ENCODE measurements at places on chromosomes 5 and 9. TPM values are rescaled to one million over a fixed set of nuclear protein-coding genes. Genes with fewer than 3 reads are reported as not detected.

The OR2Y1 gene
- not detected for total RNA-seq

The NDUFAF2 gene
- 10.0 TPM for total RNA-seq

The ADRB2 gene
- 1.2 TPM for total RNA-seq

The GRXCR2 gene
- total RNA-seq, result not detected

The LRRC70 gene
- 1.0 TPM for total RNA-seq

The WDR36 gene
- 69.1 TPM for total RNA-seq

The AGPAT2 gene
- 46.8 TPM for total RNA-seq

Measured in smooth muscle cell of the pulmonary artery (primary cell).